ENCODE measurements at places on chromosomes 16 and 17.

- no peak for DNase-seq
Observed at GRCh38 chr17:82328141-82328993, 5.2 kb downstream of the SECTM1 start.

DNA sequence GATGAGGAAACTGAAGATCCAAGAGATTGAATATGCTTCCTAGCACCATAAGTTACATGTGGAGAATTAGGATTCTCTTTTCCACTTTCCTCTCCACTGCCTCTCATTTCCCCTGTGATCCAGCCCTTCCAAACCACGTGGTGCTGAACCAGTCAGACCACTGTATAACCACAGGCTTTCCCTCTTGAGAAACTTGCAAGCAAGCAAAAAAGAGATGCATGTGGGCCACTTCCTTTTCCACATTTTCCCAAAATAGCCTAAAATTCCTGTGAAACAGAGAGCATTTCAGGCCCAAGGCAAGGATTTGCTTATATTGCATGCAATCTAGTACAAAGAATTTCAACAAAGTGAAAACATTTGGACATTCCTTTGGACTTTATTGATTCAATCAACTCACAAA is 59.3 kb upstream of the KSR1 start:
- DNase-seq, result no peak

- no peak for DNase-seq
Observed at GRCh38 chr16:8867216-8867931, 1.4 kb downstream of the CARHSP1 start.

GRCh38 chr16:76900285-76901263 is 290.4 kb upstream of the MON1B start:
- no peak for DNase-seq

DNA sequence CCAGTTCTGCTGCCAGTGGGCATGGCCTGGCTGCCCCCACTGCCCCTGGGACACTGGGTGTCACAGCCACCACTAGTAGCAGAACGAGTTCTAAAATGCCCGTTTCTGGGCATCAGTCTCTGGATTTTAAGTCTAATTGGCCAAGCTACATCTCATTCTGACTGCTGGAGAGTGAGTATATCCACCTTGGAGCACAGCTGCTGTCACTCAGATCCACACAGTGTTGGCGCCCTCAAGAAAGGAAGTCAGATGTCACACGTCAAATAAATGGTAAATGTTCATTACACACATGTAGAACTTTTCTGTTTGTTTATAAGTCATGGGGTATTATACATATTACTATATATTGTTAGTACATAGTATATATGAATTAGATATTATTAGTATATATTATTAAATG is 19.4 kb downstream of the GNGT2 start:
- no peak for DNase-seq

- no peak for DNase-seq
Observed at GRCh38 chr16:65909310-65910050, 457.0 kb upstream of the CDH5 start.

GRCh38 chr17:18910881-18911280 is 41.1 kb upstream of the SLC5A10 start:
- no peak for DNase-seq

- no peak for DNase-seq
Observed at GRCh38 chr16:65910291-65910690, 456.2 kb upstream of the CDH5 start.

DNA sequence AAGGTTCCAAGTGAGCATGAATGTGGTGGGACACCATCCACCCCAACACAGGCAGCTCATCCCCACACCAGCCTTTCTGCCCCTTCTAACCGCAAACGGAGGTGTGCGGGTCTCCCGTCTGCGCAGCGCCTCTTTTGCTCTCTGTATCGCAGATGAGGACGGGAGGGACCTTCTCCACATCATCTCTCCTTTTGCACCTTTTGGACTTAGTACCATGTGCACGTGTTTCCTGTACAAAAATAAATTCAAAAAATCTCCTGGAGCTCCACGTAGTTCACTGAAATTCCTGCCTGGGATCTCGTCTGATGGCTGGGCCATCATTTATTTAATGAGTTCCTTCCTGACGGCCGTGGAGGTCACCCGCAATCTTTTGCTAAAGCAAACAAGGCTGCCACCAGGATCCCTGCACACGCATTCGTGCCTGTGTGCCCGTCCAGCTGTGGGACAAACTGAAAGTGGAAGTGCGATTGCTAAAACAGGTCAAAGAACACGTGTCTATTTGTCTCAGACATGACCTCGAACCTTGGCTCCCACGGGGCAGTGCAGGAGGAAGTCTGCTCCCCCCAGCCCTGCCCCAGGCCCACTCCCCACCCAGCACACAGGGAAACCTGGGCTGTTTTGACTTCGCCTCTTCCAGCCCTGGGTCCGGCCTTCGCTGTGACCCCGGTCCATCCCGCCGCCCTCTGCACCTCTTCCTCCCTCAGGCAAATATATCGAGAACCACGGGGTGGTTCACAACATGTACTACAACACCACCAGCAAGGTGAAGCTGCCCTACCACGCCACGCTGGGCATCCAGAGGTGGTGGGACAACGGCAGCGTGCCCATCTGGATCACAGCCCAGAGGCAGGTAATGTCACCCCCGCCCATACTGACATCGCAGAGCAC is 2.3 kb downstream of the ENPP7 start:
- DNase-seq, result peak; percentile 53

DNA sequence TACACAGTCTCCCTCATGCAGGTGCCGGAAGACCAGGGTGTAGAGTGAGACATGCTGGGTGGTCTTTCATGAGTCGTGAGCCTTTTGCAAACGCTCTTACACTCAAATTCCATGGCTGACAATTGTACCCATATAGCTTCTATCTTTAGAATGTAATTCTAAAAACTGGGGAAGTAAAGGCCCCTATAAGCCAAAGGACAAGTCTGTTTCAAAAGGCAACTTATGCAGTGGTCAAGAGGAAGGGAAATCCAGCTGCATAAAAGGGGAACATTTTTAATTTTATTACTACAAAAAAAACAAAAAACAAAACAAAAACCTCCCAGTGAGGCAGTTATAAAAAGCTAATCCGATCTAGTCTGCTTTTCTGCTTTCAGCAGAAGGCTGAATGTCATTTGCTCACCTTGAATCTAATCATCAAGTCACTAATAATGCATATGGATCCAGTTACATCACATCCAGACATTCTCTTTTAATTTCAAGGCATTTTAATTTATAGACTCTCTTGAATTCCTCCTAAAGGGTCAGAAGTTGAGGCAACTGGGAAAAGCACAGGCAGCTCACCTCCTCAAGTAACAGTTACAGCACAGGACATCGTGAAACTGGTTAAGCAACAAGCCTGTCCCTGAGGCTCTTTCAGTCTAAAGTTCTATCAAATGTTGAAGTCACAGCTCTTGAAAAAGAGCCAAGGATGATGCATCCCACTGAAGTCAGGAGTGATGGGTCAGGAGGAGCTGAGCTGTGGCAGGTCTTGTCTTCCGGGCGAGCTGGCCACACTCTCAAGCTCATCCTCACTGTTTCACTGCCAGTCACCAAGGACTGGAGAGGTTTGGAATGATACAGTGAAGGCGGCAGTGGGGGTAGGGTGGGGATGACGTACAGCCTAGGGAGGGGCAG is 99.7 kb downstream of the VPS53 start:
- DNase-seq, result no peak

DNA sequence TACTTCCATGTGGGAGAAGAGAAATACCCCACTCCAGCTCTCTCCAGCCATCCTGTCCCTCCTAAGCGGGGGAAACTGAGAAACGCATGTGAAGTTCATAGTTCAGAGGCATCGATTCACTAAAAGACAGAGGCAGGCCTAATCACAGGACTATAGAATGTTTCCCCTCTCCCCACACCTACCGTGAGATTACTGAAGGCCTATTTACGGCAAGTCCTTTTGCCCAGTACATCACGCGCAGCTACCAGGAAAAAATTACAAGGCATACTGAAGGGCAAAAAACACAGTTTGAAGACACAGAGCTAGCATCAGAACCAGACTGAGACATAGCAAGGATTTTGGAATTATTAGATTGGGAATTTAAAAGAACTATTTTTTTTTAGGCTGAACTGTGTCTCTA is 29.1 kb upstream of the IRX5 start:
- no peak for DNase-seq

DNA sequence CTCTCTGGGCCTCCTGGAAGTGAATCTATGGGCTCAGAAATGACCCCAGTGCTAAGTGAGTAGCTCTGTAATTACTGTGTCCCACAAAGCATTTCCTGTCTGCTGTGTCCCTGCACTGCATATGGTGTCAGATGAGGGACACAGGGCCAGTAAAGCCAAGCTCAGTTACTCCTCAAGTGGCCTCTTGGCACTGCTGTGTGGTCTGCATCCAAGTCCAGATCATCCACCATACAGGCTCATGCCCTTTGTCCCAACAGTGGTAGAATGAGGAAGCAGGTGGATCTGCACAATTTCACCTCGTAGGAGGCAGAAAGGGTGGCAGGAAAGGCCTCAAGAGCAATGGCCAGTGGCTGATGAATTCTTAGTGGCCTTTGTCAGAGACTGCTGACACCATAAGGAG is 146.8 kb downstream of the SOX9 start:
- DNase-seq, result no peak

- no peak for DNase-seq
Observed at GRCh38 chr16:20755238-20755637, 8.6 kb upstream of the ACSM3 start.

- DNase-seq, result no peak
Observed at GRCh38 chr17:38797158-38797490, 2.2 kb downstream of the PIP4K2B start.

GRCh38 chr17:38434178-38434665 is 6.0 kb downstream of the ARHGAP23 start:
- no peak for DNase-seq

DNA sequence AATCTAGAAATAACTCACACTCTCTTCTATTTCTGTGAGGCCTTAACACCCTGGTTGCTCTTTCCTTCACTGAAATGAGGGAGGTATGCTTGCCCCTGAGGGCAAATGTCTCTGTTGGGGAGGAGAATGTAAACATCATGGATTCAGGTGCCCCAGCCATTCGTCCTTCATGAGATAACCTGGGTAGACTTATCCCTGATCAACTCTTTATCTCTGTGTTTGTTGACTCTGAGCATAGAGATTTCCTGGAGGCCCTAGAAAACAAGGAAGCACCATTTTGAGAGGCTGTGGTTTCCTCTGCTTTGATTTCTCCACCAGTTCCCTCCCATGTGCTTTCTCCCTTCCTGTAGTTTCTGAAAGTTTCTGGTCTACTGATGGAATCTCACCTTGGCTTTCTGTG is 77.3 kb downstream of the PHKB start:
- no peak for DNase-seq

DNA sequence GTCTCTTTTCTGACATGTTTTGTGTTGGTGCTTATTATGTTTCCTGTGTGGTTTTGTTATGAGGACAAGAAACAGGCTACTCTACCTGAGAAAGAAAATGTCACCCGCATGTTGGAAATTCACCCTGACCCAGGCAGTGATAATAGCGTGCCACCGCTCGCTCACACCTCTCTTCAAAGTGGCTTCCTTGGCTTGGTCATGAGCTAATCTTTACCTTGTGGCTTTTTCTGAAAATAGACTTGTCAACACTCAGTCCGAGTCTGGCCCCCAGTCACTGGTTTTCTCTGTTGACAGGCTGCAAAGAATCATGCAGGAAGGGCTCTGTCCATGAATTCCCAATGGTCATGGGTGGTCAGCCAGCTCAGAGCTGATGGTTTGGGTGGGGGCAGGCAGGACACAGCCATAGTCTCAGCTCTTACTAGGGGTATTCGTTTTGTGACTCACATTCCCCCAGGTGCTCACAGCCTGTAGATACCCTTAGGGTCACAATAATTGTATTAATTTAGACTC is 121.3 kb upstream of the CACNG5 start:
- peak; percentile 75 for DNase-seq

DNA sequence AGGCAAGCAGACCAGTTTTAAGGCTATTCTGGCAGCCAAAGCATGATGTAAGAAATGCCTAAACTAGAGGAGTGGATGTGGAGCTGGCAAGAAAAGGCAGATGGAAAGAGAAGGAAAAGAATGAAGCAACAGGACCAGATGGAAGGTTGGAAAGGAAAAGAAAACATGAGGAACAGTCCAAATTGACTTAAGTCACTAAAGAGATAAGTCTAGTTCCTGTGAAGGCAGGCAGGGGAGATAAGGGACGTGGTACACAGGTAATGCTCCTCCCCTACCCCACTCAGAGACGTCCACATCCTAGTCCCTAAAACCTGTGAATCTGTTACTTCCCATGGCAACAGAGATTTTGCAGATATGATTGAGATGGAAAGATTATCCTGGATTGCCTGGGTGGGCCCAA is 43.5 kb downstream of the TEX2 start:
- DNase-seq, result no peak

DNA sequence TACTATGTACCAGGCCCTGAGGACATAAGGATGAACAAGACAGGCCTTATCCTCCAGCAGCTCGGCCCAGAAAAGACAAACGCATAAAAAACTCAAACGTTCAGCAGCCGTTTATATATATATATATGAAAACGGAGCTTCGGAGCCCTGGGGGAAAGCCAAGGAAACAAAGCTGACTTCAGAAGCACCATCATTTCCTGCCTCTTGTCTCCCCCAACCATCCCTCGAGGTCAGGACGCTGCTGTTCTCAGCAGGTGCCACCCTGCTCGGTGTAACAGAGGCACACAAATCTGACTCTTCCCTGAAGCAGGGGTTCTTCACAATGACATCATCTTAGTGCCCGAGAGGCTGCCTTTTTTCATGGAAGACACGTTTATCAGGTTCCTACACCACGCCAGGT is 146.9 kb downstream of the ZNF423 start:
- DNase-seq, result no peak

DNA sequence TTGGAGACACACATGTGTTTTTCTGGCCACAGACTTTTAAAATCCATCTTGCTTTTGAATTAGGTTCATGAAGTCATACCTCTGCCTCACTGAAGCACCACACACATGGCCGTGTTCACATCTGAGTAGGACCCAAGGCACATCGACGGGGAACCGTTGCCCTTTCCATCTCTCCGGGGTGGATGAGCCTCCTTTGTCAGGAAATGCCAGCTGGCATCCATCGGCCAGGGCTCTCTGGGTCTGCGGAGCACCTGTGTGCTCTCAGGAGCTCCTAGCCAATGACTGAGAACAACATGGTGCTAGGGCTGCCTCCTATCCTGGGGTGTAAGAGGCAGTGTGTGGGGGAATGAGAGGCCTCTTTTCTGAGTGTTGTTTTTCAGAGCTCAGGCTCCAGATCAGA is 24.5 kb upstream of the NKD1 start:
- no peak for DNase-seq
